Kidney epithelial cell (primary cell): ENCODE measurements at places on chromosomes 5 and 9. TPM values are rescaled to one million over a fixed set of nuclear protein-coding genes. Genes with fewer than 3 reads are reported as not detected.
A peak's percentile ranks its signal among the peaks of the same experiment; 100 is the strongest.

MYORG gene
- 3.8 and 4.9 TPM in 2 replicates for total RNA-seq

LCN15 gene
- total RNA-seq, result not detected in 2 replicates

- DNase-seq, result no peak
Observed at GRCh38 chr9:130243015-130243881, 22.3 kb upstream of the HMCN2 start.

SETX gene
- total RNA-seq, result 44.2 and 46.0 TPM in 2 replicates

GLRA1 gene
- not detected in 2 replicates for total RNA-seq

DNA sequence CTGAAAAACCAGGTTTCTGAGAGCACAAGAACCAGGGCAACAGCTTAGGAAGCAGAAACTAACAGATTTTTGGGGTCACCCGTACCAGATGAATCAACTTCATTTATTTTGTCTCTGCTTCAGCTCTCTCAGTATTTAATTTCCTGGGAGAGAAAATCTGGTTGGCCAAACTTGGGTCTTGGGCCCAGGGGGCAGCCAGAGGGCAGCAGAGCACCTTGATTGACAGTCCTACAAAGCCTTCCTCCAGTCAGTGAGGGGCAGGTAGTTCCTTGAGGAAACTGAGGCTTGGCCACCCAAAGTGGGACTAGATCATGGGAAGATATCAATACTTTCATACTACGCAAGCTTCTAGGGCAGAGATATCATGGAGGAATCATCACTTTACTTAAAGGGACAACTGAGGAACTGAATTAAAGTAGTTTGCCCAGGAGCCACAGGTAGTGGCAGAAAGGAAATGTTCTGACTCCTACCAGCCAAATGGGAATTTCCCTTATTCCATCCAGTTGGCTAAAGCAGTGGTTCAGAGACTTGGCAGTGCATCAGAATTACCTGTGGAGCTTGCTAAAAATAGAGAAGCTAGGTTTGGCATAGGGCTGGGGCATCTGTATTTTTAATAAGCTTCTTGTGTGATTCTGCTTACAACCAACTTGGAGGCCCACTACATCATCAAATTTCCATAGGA, 21.5 kb upstream of the ARHGAP26 start:
- no peak for DNase-seq

DNA sequence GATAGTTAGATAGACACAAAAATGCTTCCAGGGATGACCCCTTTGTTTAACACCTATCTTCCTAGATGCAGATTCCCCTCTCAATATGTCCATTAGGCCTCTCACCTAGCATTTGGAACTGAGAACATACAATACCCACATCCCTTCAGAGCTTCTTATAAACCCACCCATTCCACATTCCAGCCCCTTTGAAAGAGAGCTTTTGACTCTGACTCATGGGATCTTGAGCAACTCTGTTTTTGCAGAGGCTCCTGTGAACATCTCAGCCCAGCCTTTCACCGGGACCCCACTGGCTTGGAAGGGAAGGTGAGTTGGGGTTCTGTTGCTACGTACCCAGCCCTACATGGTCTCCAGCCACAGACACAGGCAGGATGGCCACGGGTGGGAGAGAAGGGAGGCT, 195.5 kb downstream of the FRMD3 start:
- DNase-seq, result no peak

- DNase-seq, result no peak
Observed at GRCh38 chr5:32273821-32274220, 38.9 kb downstream of the MTMR12 start.

CRHBP gene
- not detected in 2 replicates for total RNA-seq

DNA sequence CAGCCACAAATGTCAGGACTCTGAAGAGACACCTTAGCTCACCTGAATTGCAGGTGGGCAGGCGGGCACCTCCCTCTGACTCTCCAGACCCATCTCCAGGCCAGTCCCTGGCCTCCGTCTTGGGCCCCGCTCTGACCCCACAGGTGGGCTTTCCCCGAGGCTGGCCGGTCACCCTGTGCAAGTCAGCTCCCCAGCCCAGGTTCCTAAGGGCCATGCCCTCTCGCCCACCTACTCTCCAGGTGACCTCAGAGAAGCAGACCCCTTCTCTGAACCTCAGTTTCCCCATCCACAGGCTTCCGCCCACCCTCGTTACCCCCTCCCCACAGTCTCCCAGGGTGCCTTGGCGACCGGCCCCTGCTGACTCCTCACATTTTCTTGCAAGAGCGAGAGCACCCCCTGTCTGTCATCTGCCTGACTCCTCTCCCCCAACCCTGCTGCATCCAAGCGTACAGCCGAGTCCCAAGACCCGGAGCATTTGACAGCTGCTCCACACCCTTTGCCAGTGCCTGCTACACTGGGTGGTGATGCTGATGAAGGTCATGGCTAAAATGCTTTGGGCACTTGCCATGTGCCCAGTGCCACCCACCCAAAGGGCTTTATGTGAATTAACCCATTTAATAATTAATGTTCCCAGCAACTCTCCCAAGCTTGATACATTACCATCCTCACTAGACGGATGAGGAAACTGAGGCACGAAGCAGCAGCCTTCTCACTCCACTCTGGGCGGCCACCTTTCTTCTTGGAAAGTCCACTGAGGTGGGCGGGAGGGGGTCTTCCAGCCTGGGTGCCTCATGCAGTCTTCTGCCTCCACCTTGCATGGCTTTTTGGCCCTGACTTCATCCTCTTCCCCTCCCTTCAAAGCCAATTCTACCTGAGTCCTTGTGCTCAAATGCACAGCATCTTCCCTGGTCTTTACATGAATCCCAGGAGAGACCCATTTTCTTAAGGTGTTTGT, 51.1 kb upstream of the ORM1 start:
- DNase-seq, result no peak

GRCh38 chr9:86061972-86062739, 37.2 kb downstream of the GOLM1 start:
- no peak for DNase-seq

- DNase-seq, result no peak
Observed at GRCh38 chr5:90182726-90183125, 226.8 kb downstream of the CETN3 start.

DNA sequence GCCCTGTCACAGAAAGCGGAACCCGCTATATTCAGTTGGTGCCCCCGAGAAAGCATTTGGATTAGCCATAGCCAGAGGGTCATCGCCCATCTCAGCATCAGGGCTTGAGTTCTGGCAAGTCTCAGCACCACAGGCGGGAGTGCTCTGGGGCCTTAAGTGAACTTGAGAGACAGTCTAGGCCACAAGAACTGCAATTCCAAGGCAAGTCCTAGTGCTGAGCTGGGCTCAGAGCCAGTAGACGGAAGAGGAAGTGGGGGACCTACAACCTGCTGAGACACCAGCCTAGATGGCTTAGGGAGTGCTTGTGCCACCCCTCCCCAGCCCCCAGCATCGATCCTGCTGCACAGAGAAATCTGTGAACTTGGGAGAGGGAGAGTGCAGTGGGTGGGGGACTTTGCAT, 594.9 kb downstream of the CCDC171 start:
- no peak for DNase-seq

- no peak for DNase-seq
Observed at GRCh38 chr9:80157561-80157983, 585.8 kb downstream of the TLE4 start.

DNA sequence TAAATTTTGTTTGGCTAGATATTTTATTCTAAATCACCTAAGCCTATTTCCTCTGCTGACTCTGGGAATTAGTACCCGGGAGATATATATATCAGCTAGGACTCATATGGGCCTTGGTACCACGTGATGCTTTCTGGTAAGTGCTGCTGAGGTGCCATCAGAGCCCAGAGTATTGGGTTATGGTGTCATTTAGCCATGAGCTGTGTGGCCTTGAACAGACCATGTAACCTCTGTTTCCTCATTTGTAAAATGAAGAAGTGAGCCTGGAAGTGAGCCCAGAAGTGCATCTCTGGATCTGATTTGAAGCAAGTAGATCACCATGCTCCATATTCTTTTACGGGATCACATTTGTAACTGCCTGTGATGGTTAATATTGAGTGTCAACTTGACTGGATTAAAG, 126.1 kb downstream of the GPBP1 start:
- DNase-seq, result no peak

MLANA gene
- total RNA-seq, result not detected in 2 replicates

GRCh38 chr5:33936381-33937016, at the start of gene RXFP3:
RXFP3 (plus strand) TSS chr5:33936386; CDS start chr5:33936741, 355 bp downstream.
- DNase-seq, result no peak

DNA sequence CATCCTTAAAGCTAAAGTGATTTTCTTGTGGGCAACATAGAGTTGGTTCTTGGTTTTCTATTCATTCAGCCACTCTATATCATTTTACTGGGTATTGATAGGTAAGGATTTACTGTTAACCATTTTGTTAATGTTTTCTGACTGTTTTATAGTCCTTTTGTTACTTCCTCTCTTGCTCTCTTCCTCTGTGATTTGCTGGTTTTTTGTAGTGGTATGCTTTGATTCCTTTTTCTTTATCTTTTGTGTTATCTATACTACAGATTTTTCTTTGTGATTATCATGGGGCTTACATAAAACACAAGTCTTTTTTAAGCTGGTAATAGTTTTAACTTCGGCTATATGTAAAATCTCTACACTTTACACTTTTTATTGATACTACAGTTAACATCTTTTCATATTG, 43.3 kb downstream of the CREBRF start:
- no peak for DNase-seq

GRCh38 chr5:111598996-111599395, 86.7 kb upstream of the STARD4 start:
- DNase-seq, result no peak

DNA sequence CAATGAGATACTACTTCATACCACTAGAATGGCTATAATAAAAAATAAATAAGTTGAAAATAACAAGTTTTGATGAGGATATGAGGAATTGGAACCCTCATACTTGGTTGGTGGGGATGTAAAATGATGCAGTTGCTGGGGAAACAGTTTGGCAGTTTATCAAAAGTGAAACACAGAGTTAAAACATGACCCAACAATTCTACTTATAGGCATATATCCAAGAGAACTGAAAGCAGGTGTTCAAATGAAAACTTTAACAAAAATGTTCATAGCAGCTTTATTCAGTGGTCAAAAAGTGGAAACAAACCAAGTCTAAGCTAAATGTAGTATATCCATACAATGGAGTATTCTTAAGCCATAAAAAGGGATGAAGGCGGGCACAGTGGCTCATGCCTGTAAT, 13.1 kb upstream of the LHFPL2 start:
- DNase-seq, result no peak

VLDLR gene
- 28.5 and 31.3 TPM in 2 replicates for total RNA-seq

DNA sequence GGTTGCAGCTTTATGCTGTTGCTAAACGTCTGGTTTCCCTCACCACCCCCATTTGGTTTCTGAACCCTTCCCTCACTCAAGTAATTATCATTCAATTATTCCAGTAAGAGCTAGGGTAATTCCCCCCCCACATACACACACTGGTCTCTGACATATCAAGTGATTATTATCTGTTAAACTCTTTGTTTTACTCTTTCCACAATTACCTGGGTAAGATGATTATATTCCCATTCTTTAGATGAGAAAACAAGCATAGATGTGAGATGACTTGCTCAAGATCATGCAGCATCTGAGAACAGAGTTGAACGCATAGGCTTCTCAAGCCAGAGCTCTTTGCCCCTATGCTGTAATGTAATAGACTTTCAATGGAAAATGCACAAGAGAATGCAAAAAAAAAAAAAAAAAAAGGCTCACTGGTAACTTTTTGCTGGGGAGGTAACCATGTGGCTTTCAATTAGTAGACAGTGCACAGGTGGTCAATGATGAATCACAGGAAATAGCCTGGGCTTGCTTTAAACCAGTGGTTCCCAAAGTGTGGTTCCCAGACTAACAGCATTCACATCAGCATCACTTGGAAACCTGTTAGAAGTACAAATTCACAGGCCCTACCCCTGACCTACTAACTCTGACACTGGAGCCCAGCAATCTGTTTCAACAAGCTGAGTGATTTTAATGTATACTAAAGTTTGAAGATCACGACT, 87.6 kb downstream of the PIK3R1 start:
- DNase-seq, result peak; percentile 76

SPATA31A1 gene
- total RNA-seq, result not detected in 2 replicates

BTNL3 gene
- total RNA-seq, result not detected in 2 replicates

PCDHA8 gene
- under 0.01 TPM in 1 of 2 replicates, not detected in the other for total RNA-seq

DNA sequence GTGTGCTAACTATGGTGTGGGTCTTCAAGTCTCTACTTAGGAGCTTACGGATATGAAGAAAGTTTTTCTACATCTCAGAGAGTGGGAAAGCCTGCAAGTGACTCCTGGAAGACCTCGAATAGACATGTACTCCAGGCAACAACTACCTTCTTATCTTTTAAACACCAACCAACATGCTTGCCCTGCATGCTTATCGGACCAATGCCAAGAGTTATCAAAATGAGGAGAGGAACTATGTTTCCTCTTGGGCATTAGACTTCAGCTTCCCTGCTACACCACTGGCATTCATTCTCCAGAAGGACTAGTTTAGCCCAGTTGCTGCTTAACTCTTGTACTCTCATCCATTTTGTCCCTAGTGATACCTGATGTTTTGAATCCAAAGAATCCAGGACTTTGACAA, 74.7 kb upstream of the MAN2A1 start:
- DNase-seq, result no peak

GRCh38 chr9:35757226-35757891, 3.3 kb upstream of the MSMP start:
- no peak for DNase-seq

SLC22A4 gene
- 1.8 and 2.3 TPM in 2 replicates for total RNA-seq

GRCh38 chr5:68288707-68289134, 73.2 kb downstream of the PIK3R1 start:
- DNase-seq, result no peak

NFIL3 gene
- 29.1 and 31.1 TPM in 2 replicates for total RNA-seq

IL33 gene
- total RNA-seq, result 0.68 and 0.84 TPM in 2 replicates
